ENCODE measurements at places on chromosomes 13 and 19. TPM values are rescaled to one million over a fixed set of nuclear protein-coding genes. Genes with fewer than 3 reads are reported as not detected.

DNA sequence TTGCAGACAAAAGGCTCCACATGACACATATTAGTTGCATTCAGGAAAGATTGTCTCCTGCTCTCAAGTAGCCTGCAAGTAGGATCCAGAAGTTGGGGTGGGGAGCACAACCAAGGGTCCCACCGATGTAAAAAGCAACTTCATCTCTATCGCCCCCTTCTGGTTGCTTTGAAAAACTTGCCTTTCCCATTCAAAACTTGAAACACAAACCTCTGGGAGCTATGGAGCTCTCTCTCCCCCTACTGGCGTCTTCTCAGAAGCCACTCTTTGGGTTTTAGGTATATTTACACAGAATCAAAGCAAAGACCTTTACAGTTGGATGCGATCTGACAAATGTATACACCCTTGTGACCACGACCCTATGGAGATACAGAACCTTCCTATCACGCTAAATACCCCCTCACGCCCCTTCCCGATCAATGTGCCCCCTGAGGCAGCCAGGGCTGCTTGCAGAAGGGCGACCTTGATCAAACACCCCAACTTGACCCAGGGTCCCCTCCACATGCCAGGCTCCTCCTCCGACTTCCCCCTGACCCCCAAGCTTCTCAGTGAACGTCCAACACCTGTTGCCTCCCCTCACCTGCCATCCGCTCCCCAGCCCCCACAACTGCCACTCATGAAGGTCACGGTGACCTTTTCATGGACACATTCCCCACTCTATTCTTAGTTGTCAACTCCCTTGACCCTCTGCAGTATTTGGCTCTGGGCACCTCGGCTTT, 10.1 kb downstream of the NOSIP start:
- peak; percentile 57 for DNase-seq

The BCKDHA gene
- total RNA-seq: 40.7 TPM

The ENOX1 gene
- not detected for total RNA-seq

DNA sequence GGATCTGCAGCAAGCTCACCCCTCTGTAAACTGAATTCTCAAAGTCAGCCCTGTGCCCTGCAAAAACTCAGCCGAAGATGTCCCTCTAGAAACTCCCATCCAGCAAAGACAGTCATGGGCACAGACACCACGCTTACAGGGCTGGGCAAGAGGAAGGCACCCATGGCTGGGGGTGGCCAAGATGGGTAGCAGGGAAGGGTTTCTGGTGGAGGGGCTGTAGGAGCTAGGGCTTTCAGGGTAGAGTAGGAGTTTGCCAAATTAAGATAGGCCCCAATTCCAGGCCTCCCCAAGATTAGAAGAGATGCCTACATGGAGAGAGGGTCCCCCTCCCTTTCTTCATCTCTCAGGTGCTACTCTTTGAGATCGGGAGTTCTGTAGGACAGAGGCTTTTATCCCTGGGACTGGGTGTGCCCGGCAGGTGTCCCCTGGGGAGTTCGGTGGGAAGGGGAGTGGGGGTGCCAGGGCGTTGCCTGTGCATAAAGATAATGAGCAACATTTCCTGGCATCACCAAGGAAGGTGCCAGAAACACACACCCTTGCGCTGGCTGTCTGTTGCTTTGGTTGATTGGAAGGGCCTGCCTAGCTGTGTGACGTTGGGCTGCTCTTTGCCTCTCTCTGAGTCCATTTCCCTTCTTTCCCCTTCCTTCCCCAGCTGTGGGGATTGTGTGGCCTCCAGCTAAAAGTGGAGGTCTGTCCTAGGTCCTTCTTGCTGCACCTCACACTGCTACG, 9.4 kb downstream of the NRTN start:
- DNase-seq: no peak

DNA sequence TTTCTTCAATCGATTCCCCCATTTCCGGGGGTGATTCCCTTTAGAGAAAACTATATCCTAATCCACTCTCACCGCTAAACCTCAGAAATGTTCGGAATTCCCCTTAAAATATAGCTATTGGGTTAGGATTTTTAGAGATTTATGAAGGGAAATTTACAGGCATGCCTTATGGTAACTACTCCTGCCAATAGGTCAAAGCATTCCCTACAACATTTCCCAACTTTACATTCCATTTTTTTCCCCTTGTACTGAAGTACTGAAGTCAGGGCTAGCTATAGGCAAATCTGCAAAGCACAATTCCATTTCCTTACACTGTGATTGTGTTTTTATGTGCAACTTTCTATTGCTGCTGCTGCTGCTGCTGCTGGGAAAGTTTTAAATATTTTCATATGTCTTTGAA, 2.1 kb downstream of the EDNRB start:
- DNase-seq: no peak

DNA sequence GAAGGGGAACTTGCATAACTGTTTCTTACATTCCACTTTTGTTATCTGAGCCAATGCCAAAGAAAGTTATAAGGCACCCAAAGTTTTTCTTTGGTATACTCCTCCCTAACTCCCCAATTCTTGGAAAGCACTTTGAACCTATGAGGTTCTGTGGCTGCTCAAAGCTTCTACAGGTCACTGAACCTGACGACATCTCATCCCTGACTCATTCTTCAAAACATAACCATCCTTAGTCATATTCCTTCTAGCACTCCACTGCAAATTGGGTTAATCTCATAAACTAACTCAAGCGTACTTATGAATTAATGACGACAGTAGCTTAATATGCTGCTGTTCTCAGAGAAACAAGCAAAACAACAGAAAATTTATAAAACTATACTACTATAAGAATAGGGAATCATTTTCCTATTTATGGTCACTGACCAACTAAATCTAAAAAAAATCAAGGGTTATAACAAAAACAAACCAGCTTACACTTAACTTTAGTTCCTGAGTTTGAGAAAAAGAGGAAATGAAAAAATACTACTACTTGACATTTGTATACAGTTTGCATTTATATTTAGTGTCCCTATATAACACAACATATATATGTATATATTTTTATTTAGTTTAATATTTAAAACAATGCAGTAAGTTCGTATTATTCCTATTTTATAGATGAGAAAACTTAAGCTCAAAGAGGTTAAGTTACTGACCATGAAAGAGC, 69.1 kb downstream of the CAB39L start:
- no peak for DNase-seq

The FDX2 gene
- 8.9 TPM for total RNA-seq

- DNase-seq: no peak
These were observed 4.9 kb downstream of the NANOS3 start for GRCh38 chr19:13881692-13882418.

- DNase-seq: no peak
These were observed 60.6 kb upstream of the SERP2 start for GRCh38 chr13:44312834-44313551.

The ZNF613 gene
- 0.87 TPM for total RNA-seq

DNA sequence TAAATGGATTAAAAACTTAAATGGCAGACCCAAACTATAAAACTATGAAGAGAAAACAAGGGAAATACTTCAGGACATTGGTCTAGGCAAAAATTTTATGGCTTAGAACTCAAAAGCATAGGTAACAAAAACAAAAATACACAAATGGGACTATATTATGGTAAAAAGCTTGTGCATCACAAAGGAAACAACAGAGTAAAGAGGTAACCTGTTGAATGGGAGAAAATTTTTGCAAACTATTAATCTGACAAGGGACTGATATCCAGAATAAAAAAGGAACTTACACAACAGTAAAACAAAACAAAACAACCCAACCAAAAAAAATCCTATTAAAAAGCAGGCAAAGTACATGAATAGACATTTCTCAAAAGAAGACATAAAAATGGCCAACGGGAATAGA, 9.3 kb upstream of the ZNF546 start:
- DNase-seq: no peak

- DNase-seq: no peak
These were observed 41.1 kb downstream of the GPR12 start for GRCh38 chr13:26719356-26719945.

DNA sequence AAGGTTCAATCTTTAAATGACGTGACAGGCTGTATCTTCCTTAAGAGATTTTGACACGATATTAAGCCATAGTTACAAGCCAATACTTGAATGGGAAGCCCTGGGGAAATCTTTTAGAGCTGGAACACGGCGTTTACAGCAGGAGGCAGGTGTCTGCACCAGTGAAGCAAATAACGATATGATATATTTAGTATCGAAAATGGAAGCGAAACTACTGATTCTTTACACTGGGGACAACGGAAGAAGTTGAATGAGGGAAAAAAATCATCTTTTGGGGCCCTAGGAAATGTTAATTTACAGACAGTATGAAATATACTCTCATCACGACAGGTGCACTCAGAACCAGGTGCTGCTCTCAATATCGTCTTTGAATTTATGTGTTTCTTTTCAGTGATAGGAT, 793.9 kb upstream of the PCDH20 start:
- DNase-seq: no peak

The DACT3 gene
- total RNA-seq: 0.58 TPM

DNA sequence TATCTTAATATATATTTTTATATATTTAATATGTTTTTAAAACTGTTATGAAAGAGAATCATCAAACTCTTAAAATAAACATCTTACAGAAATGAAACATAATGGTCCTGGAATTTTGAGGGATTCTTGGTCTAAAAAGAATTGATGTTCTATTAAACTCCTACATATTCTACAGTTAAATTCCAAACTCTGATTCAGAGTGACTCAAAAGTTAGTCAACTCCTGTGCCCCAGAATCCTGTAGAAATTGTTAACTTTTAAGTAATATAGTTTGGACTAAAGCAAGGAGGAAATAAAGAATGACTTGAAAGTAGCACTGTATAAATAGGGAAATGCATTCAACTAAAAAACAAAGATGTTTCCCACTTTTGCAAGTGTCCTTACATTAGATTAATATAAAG, 47.7 kb downstream of the FNDC3A start:
- DNase-seq: no peak

- no peak for DNase-seq
These were observed 15.0 kb downstream of the DAZAP1 start for GRCh38 chr19:1422360-1422759.

DNA sequence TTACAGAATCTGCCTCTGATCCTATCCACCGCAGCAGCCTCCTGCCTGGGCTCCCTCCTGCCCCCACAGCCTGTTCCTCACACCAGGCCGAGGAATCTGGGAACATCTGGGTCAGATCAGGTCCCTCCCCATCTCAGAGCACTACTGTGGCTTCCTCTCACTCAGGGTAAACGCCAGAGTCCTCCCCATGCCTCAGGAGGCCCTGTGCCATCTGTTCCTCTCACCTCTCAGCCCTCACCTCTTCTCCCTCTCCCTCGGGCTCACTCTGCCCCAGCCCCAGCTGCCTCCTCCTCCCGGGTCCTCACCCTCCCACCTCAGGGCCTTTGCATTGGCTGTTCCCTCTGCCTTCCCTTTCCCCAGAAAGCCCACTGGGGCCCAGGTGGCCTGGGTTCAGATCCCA, 18.2 kb downstream of the FCGBP start:
- DNase-seq: no peak

DNA sequence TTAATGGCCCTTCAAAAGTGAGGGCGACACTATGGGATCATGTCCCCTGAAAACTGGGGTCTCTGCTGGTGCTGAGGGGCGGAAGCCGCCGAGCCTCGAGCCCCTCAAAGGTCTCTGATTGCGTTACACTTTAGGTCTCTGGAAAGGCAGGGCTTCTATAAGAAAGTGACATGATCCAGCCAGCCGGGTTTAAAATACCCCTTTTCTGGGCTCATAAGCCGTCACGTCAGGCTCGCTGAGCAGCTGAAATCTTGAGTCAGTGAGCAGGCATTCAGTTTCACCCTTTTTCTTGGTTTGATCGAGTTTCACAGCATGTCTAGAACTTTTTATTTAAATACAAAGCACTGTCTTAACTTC, 600 bp upstream of the HMGB1 start:
- DNase-seq: no peak

The ZNF541 gene
- total RNA-seq: not detected

The FBXO27 gene
- total RNA-seq: 7.0 TPM

The TYROBP gene
- 28.9 TPM for total RNA-seq

- no peak for DNase-seq
These were observed 8.4 kb upstream of the SUPT20H start for GRCh38 chr13:37067874-37068273.

The TEX101 gene
- not detected for total RNA-seq

DNA sequence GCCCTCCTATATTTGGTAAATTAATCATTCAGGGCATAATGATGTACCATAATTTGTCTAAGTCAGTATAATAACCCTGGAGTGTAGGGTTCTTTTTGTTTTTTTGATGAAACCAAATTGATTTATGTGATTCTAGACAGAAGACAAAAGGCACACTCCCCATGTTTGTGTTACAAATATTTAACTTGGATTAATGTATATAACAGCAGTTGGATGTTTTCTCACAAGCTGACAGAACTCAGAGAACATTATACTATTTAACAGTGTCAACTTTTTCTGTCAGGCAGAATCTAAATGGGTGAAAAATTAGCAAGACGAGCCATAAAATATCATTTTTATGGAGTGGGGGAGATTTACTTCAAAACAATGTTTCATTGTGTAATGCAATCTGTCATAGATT, 15.2 kb downstream of the CBY2 start:
- DNase-seq: no peak

- DNase-seq: no peak
These were observed 7.0 kb upstream of the PVR start for GRCh38 chr19:44636439-44637389.

- no peak for DNase-seq
These were observed 114.5 kb downstream of the SLC7A1 start for GRCh38 chr13:29480893-29481525.

DNA sequence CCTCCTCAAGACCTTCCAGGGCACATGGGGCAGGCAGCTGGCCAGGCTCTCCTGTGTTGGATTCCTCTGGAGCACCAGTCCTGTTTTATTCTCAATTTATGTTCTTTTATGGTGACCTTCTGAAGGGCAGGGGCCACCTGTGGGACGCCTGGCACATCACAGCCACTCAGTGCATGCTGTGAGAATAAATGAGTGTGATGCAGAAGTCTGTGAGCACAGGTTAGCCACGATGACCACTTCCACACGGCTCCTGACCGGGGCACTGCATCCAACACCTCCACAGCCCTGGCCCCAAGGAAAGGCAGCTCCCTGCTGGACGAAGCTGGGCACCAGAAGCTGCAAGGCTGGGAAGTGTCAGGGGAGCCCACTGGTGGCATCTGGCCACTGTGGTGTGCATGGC, 122.8 kb downstream of the CRYL1 start:
- DNase-seq: no peak

- DNase-seq: no peak
These were observed 27.7 kb downstream of the LCP1 start for GRCh38 chr13:46154136-46154801.

The ZNF583 gene
- 0.62 TPM for total RNA-seq

Data from right lobe of liver (tissue), 6 donors.